ENCODE measurements at places on chromosomes 3 and 15. TPM values are rescaled to one million over a fixed set of nuclear protein-coding genes. Genes with fewer than 3 reads are reported as not detected.

DNA sequence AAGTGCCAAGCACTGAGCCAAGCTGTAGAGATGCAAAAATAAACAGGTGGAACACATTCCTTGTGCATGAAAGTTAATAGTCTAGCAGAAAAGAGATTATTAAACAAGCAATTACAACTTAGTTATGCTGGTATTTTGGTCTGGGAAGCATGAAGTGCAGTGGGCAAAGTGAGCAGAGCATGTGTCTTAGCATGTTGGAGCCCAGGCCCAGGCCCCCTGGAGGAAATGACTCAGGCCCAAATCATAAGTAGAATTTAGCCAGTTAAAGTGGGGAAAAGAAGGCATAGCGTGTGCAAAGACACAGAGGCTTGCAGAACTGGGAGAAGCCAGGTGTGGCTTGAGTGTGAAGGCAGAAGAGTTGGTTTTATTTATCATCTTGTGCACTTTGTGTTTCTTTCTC is 163.8 kb upstream of the ATP11B start:
- no peak for DNase-seq

- DNase-seq: no peak
These were observed 16.8 kb upstream of the TNFSF10 start for GRCh38 chr3:172540049-172540448.

GRCh38 chr3:86951322-86951721 is 39.6 kb downstream of the VGLL3 start:
- DNase-seq: peak; percentile 65

DNA sequence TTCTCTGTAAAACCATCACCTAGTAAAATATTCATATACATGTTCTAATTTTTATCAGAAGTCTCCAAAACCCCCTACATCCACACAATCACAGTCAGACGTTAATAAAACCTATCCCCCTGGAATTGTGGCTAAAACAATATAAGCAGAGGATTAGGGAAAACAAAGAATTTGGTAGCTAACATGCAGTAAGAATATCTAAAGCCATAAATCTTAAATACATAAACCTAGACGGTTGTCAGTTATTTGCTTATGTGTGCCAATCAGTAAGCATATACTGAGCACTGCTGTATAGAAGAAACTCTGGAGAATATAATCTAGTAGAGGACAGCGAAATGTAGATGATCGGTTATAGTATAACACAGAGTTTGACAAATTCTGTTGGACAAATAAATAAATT is 232.2 kb downstream of the TBC1D5 start:
- DNase-seq: no peak

DNA sequence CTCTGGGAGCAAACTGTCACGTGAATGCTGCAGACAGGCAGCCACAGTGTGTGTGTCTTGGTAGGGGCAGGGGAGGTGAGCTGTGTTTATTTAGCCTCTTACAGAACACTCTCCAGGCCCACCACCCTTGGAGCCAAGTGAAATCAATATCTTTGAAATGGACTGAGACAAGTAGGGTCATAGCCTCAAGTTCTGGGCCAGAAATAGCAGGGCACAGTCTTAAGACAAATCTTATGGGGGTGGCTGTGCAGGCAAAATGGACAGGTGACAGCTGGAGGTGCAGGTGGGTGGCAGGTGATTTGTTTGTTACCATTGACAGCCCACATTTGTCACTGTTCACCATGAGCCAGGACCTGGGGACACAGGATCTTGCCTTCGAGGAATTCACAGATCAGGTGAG is 93.6 kb upstream of the NMNAT3 start:
- peak; percentile 9 for DNase-seq

DNA sequence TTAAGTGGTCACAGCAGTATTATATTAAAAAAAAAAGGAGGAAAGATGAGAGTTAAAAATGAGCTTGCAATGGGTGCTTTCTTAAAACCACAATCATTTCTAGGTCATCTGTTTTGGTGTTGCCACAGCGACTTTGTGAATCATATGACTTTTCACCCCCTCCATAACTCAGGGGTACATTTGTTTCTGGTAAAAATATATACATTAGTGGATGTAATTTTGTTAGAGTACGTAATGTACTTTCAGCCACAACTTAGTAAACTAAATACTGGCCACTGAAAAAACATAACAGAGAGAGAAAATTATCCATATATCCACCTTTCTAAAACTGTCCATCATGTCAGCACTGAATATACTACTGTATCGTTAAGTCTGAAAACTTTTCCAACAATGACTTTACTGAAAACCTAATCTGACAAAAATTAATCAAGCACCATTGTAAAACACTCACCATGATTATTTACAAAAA is 3.4 kb downstream of the ANKRD28 start:
- peak; percentile 72 for DNase-seq

GRCh38 chr3:65045138-65045537 is 357.3 kb upstream of the ADAMTS9 start:
- DNase-seq: no peak

DNA sequence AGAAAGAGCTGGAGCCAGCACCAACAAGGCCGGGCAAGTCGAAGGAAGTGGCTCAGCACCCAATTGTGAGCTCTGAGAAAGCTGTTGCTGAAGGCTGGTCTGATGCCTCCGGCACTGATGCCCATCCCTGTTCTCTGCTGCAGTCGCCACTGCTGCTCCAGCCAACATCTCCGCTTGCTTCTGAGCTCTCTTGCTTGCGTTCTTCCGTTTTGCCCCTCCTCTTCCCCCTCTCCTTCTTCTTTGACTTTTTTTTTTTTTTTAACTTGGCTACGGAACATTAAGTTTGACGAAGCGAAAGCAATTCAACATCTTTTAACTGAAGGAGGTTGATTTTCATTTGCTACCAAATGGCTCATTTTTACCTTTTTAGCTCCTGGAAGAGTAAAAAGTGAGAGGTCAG is 442.9 kb downstream of the MCTP2 start:
- DNase-seq: peak; percentile 49

DNA sequence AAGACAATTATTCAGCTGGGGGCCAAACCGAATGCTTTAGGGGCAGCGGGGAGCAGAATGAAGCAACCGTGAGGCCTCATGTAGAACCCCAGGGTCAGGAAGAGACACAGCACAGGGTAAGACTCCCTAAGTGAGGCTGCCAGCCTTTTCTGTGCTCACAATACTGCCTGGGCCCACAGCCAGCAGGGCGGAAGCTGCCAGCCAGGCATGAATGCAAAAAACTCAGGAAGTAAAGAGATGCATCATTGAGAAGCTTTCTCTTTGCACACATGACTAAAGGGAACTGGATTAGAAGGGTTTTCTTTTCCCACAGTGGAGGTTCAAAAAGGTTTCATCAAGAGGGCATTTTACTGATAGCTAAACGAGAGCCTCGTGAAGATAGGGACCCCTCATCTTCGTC is 33.3 kb downstream of the CA12 start:
- DNase-seq: peak; percentile 49

GRCh38 chr3:159989973-159990846 is 1.6 kb downstream of the IL12A start:
- no peak for DNase-seq

DNA sequence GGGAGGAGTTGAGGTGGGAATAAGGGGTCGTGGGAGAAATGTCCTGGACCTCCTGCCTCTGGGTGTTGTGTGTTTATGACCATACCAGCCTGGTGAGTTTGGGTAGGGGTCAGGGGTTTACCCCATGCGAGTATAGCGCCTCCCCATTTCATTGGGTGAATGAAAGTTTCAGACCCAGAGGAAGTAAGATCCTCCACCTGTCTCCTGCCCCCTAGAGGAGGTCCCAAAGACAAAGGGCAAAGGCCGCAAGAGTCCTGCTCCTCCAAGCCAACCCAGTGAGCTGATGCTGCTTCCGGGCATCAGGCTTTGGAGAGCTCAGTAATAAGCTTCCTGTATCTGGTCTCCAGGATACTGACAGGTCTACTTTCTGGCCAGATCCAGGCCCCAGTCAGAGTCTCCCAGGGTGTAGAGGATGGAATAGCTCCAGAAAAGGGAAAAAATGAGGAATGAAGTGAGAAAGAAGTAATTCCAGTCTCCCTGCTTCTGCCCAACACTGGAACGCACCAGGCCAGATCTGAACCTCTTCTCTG is 6.4 kb upstream of the TBC1D21 start:
- DNase-seq: no peak

- peak; percentile 94 for DNase-seq
These were observed 972.0 kb downstream of the TUSC7 start for GRCh38 chr3:117681619-117682018.

- peak; percentile 57 for DNase-seq
These were observed 19.2 kb upstream of the CORO2B start for GRCh38 chr15:68559345-68560310.

GRCh38 chr3:10954740-10955139 is 37.8 kb upstream of the SLC6A1 start:
- no peak for DNase-seq

DNA sequence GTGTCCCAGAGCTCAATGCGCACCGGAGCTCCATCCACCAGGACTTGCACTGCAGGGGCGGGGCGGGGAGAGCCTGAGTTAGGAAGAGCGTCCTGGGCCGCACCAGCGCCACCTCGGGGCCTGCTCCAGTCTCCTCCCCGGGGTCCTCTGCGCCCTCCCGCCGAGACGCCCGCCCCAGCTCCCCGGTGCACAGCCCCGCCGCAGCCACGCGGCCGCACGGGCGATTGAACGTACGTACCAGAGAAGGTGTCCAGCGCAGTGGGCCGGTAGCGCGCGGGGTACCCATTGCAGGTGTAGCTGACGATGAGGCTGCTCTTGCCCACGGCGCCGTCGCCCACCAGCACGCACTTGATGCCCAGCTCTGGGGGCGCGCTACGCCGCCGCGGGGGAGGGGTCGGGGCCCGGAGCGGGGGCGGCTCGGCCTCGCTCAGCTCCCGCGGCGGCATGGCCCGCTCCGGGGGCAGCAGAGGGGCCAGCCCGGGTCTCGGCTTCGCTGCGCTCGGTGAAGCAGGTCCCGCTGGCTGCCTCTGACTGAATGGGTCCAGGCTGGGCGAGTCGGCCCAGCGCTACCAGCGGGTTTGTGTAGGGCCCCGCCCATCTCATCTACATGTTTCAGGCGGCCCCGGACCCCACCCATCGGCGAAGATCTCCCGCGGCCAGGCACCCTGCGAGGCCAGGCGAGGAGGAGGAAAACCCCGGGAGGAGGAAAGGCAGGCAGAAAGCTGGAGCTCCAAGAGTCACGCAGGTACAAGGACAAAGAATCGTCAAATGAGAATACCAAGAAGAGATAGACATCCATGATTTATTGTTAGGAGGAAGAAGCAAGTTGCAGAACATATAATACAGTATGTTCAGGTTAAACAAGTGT is at the start of gene RHOV:
TSS of gene RHOV (minus strand) at position 541 of the 868 bp plus-strand sequence. CDS start at position 446, 95 bp downstream.
- peak; percentile 34 for DNase-seq

- peak; percentile 0 for DNase-seq
These were observed 120.9 kb upstream of the RGMA start for GRCh38 chr15:93209690-93210445.

GRCh38 chr3:120420928-120421551 is 29.8 kb downstream of the FSTL1 start:
- peak; percentile 72 for DNase-seq

GRCh38 chr3:128122013-128122412 is 1.6 kb downstream of the RUVBL1 start:
- DNase-seq: no peak

GRCh38 chr3:127250032-127250431 is 37.8 kb downstream of the PRR20G start:
- no peak for DNase-seq

- DNase-seq: no peak
These were observed 153.7 kb upstream of the MDFIC2 start for GRCh38 chr3:70466096-70466495.

GRCh38 chr3:194176274-194176991 is 40.5 kb downstream of the HES1 start:
- DNase-seq: no peak

GRCh38 chr3:9180764-9181117 is 68.7 kb downstream of the SRGAP3 start:
- no peak for DNase-seq

- no peak for DNase-seq
These were observed 6.7 kb downstream of the C3orf22 start for GRCh38 chr3:126551839-126552687.

DNA sequence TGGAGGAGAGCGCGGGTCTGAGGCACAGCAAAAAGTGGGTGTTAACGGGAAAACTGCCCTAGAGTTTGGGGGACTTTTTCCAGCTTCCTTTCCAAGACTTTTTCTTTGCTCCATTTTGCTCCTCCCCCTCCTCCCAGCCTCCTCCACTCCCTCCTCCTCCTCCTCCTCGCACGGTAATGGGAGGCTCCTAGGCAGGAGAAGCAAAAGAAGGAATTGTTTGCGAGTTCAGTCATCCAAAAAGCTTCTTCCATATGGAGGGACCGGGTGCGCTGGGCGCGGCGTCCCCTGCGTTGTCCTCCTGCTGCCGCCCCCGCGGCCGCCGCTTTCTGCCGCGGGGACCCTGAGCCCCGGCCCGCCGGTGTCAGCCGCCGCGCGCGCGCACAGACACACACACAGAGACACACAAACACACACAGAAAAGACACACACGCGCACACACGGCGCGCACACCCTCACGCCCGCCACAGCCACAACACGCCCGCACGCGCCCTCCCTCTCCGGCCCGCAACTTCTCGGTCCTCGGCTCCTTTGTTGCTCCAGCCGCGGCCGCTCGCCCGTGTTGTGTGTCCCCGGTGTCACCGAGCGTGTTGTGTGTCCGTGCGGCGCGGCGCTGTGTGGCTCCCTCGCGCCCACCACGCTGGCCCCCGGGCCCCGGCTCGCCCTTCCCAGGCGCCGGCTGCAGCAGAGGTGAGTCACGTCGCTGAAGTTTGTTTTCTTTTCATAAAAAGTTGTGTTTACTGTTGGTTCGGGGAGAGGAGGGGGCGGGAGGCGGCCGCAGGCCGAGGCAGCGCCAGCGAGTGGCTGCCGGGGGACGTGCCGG is at the start of gene BOC:
TSS of gene BOC (plus strand) at position 228 of the 820 bp plus-strand sequence. CDS start 38,246 bp downstream, outside the sequence.
- peak; percentile 73 for DNase-seq

DNA sequence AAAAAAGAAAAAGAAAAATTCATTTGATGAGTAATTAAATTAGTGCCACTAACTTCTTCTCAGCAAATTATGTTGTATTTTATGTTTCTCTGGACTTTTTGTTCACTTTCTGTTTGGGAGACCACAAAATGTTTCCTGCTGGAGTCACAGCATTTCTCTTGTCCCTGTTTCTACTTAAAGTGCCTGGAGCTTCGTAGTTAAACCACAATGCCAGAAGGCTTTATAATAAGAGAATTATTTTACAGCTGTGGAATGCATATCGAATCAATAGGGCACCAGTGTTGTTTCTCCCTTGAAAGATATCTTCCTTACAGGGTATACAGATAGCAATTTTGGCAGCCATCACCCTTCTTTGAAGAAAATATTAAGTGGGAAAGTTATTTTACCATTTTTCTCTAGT is 3.2 kb downstream of the DTWD1 start:
- DNase-seq: peak; percentile 94

TTLL13 gene
- total RNA-seq: 0.14 TPM

ASB14 gene
- not detected for total RNA-seq

GABRR3 gene
- total RNA-seq: not detected

KLHL6 gene
- 0.11 TPM for total RNA-seq

GOLGA8S gene
- total RNA-seq: 0.14 TPM

IL20RB gene
- 22.0 TPM for total RNA-seq

SAMMSON gene
- total RNA-seq: not detected

CHDH gene
- total RNA-seq: 0.22 TPM
